ENCODE measurements at places on chromosomes 11 and 22. TPM values are rescaled to one million over a fixed set of nuclear protein-coding genes. Genes with fewer than 3 reads are reported as not detected.

- no peak for DNase-seq
Observed at GRCh38 chr11:134853992-134854991, 442.2 kb upstream of the B3GAT1 start.

DNA sequence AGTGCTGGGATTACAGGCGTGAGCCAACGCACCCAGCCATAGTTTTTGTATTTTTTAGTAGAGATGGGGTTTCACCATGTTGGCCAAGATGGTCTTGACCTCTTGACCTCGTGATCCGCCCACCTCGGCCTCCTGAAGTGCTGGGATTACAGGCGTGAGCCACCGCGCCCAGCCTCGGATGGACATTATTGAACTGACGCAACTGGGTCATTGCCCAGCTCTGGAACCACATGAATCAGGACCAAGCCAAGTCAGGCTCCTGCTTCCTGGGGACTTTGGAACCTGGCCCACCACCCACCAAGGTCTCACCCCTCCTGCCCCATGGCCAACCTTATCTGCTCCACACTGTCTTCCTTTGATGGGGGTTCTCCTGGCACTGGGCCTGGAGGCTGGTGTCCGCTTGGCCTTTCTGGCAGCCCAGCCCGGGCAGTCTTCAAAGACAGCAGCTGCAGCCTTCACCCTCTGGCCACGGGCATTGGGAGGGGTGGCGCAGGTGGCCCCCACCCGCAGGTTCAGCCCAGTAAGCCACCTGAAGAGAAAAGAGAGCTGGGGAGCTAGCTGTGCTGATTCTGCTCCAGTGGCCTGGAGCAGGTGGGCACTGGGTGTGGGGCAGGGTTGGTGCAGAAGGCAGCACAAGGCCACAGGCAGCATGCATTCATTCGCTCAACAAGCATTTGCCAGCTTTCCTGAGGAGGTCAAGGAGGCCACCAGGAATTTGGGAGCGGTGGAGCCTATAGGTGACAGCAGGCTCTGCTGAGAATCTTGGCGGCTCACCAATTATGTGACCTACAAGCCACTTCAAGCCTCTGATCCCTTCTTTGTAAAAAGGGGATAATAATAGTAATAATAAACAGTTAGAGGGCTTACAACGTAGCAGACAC lies 5.7 kb downstream of the CHADL start:
- DNase-seq = no peak

The ART5 gene
- 0.26 TPM for polyA plus RNA-seq

The OR10D3 gene
- polyA plus RNA-seq = not detected

The MPZL2 gene
- 8.1 TPM for polyA plus RNA-seq
